ENCODE measurements at places on chromosomes 1 and 21. TPM values are rescaled to one million over a fixed set of nuclear protein-coding genes. Genes with fewer than 3 reads are reported as not detected.
A peak's percentile ranks its signal among the peaks of the same experiment; 100 is the strongest.

- H3K4me3 ChIP-seq = no peak overlapping the region
- peaks cover 10% of the 10 kb centered on the region for H3K4me1 ChIP-seq
- no peaks in the 10 kb centered on the region for H3K36me3 ChIP-seq
- H3K27me3 ChIP-seq = peaks cover 30% of the 10 kb centered on the region
Measured at GRCh38 chr1:3009021-3009420, 12.2 kb upstream of the ACTRT2 start.

- H3K36me3 ChIP-seq = no peaks in the 10 kb centered on the region
- peaks cover 40% of the 10 kb centered on the region for H3K4me1 ChIP-seq
- DNase-seq = peak; percentile 85
- no peak overlapping the region for H3K27ac ChIP-seq
- H3K27me3 ChIP-seq = no peaks in the 10 kb centered on the region
Measured at GRCh38 chr1:205528887-205529825, 24.7 kb downstream of the CDK18 start.

GRCh38 chr1:235866205-235866912, at the start of gene LYST:
LYST (minus strand) TSS chr1:235866906; CDS start chr1:235830417, 36,489 bp downstream.
- no peaks in the 10 kb centered on the region for H3K36me3 ChIP-seq
- H3K27me3 ChIP-seq = no peaks in the 10 kb centered on the region
- peak within 1 kb of the TSS; percentile 89 for H3K27ac ChIP-seq
- H3K4me3 ChIP-seq = peak within 1 kb of the TSS; percentile 90
- DNase-seq = peak; percentile 31

GRCh38 chr1:221530791-221531190, 211.1 kb downstream of the DUSP10 start:
- H3K27me3 ChIP-seq = peaks cover 13% of the 10 kb centered on the region
- H3K4me3 ChIP-seq = no peak overlapping the region
- H3K27ac ChIP-seq = no peak overlapping the region
- no peaks in the 10 kb centered on the region for H3K4me1 ChIP-seq

DNA sequence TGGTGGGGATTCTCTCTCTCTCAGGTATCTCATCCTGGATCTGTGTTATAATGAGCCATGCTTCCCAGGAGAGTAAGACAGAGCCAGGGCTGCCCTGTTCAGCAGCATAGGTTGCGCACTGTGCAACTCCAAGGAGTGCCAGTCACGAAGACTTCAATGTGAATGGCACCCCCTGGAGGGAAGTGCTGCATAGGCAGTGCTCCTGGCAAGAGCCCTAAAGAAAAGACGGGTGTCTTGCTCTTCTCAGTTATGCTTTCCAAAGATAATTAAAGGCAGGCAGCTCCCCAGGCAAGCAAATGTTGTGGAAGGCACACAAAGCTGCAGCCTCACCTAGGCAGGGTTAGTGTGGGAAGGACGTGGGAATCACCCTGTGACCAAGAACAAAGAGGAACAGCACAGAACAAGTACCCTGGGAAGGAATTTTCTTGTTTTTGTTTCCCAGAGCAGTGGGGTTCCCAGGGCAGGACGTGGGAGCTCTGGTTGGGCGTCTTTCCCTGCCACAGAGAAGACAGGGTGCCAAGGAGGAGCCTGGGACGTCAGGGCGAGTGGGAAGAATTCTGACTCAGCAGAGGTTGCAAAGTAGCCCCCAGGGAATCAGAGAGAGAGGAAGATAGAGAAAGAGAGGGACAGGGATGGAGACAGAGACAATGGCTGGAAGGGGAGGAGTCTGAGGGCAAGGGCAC, 120.9 kb downstream of the KCNN3 start:
- H3K4me3 ChIP-seq = no peak overlapping the region
- DNase-seq = no peak
- no peaks in the 10 kb centered on the region for H3K27me3 ChIP-seq
- no peaks in the 10 kb centered on the region for H3K36me3 ChIP-seq
- no peaks in the 10 kb centered on the region for H3K4me1 ChIP-seq

GRCh38 chr1:1373815-1374588, 1.0 kb downstream of the AURKAIP1 start:
- no peak for DNase-seq
- no peaks in the 10 kb centered on the region for H3K27me3 ChIP-seq
- H3K36me3 ChIP-seq = no peaks in the 10 kb centered on the region
- peaks cover 32% of the 10 kb centered on the region for H3K4me1 ChIP-seq
- peak overlapping the region; percentile 80 for H3K4me3 ChIP-seq

GRCh38 chr1:93029317-93029716, 49.8 kb upstream of the MTF2 start:
- H3K4me3 ChIP-seq = no peak overlapping the region
- no peaks in the 10 kb centered on the region for H3K36me3 ChIP-seq
- H3K27me3 ChIP-seq = no peaks in the 10 kb centered on the region
- no peak overlapping the region for H3K27ac ChIP-seq
- no peak for DNase-seq

- H3K36me3 ChIP-seq = no peaks in the 10 kb centered on the region
- no peaks in the 10 kb centered on the region for H3K27me3 ChIP-seq
- no peak overlapping the region for H3K27ac ChIP-seq
- H3K4me3 ChIP-seq = no peak overlapping the region
- no peak for DNase-seq
Measured at GRCh38 chr21:14585122-14585521, 39.0 kb upstream of the SAMSN1 start.

DNA sequence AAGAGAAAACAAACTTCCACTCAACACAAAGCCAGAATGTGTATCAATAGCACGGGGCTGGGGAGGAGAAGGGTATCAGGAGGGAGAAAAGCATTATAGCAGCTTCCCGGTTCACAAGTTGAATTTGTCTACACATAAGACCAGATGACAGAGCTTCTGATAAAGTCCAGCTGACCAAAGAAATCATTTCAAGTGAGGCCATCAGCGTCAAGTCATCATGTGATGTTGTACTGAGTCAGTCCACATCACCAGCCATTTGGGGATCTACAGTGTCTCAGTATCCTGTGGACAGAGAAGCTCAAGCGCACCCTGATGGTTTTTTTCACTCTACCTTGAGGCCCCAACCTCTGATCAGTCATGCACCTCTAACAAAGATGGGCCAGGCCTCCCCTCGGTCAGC, 33.0 kb downstream of the SETD4 start:
- no peaks in the 10 kb centered on the region for H3K27me3 ChIP-seq
- no peak for DNase-seq
- H3K27ac ChIP-seq = no peak overlapping the region
- no peak overlapping the region for H3K4me3 ChIP-seq
- peaks cover 3% of the 10 kb centered on the region for H3K4me1 ChIP-seq

GRCh38 chr1:13701271-13701640, 1.3 kb downstream of the PRDM2 start:
- H3K4me3 ChIP-seq = peak overlapping the region; percentile 84
- H3K36me3 ChIP-seq = no peaks in the 10 kb centered on the region
- no peak overlapping the region for H3K27ac ChIP-seq
- no peaks in the 10 kb centered on the region for H3K27me3 ChIP-seq

- H3K27me3 ChIP-seq = no peaks in the 10 kb centered on the region
- no peaks in the 10 kb centered on the region for H3K4me1 ChIP-seq
- H3K4me3 ChIP-seq = no peak overlapping the region
- H3K27ac ChIP-seq = no peak overlapping the region
- no peak for DNase-seq
- no peaks in the 10 kb centered on the region for H3K36me3 ChIP-seq
Measured at GRCh38 chr21:27379354-27379753, 412.5 kb upstream of the ADAMTS5 start.

- DNase-seq = no peak
- H3K4me1 ChIP-seq = no peaks in the 10 kb centered on the region
- H3K27me3 ChIP-seq = no peaks in the 10 kb centered on the region
- H3K36me3 ChIP-seq = no peaks in the 10 kb centered on the region
Measured at GRCh38 chr21:20377250-20377649, 621.0 kb upstream of the NCAM2 start.

- H3K27ac ChIP-seq = no peak overlapping the region
- no peak for DNase-seq
- H3K4me3 ChIP-seq = no peak overlapping the region
- H3K27me3 ChIP-seq = peaks cover 53% of the 10 kb centered on the region
- no peaks in the 10 kb centered on the region for H3K4me1 ChIP-seq
- no peaks in the 10 kb centered on the region for H3K36me3 ChIP-seq
Measured at GRCh38 chr21:37829447-37829846, 86.8 kb downstream of the KCNJ6 start.

DNA sequence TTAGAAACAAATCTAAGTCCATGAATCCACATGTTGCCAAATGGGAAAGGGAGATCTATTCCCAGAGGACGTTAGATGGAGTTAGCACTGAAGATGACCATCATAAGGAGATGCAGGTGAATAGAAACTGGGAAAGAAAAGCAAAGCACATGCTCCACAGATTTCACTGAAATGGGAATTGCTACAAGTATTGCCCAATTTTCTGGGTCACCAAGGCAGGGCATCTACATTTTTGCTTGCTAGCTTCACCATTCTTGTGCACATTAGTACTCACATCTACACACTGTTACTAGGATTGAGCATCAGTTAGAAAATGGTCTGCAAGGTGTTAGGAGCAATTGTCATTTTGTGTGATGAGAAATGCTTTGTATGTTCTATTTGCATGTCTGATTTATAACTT, 99.1 kb downstream of the JAK1 start:
- H3K4me3 ChIP-seq = no peak overlapping the region
- no peaks in the 10 kb centered on the region for H3K36me3 ChIP-seq
- H3K27ac ChIP-seq = no peak overlapping the region
- peaks cover 12% of the 10 kb centered on the region for H3K4me1 ChIP-seq
- no peaks in the 10 kb centered on the region for H3K27me3 ChIP-seq
- DNase-seq = no peak

DNA sequence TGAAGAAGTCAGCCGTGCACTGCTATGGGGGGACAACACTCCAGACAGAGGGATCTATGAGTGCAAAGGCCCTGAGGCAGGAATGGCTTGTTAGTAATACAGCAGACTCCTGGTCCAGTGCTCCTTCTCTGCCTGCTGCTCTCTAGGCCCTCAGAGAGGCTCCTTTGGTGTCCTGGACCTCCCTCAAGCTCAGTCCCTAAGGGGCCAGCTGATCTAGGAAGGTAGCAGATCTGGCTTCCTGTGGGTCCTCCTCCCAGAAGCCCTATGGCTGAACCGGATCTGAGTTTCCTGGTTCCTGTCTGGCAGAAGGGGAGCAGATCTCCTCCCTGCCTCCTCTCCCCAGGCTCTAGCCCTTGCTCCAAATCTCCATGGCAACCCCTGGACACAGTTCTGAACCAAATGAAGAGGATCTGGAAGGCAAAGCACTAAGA, at the start of gene LDLRAD2:
TSS of gene LDLRAD2 (plus strand) at position 391 of the 431 bp plus-strand sequence. CDS start 187 bp downstream, outside the sequence.
- no peak for DNase-seq
- H3K27me3 ChIP-seq = peaks cover 17% of the 10 kb centered on the region
- H3K27ac ChIP-seq = no peak within 1 kb of the TSS

DNA sequence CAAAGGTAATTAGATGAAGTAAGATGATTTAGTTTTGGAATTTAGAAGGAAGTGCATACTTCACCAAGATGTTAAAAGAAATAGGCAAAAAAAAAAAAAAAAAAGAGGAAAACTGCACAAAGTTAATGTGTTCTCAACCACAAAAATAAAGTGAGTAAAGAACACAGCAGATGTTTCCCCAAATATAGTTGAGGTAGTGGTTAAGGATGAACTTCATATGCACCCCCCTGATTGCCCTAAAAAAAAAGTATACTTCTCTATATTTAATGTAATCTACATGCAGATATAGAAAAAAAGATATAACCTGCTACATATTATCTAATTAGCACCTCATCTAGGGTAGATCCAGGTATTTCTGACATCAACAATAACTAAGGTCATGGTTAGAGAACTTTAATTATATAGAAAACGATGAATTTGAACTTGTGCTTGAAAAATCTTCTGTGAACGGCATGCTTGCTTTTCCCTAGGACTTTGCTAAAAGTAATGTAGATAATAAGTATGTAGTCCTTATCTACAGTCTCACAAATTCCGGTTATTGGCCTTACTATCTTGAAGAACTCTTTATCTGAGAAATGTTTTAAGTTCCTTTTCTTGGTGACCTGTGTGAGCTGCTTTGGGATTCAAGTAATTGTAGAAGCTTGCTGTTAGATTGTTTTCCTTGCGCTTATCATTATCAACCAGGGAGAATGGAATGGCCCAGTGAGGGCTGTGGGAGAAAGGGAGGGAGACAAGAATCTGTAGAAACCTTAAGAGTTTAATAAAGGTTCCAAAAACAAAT, 70.1 kb upstream of the LRRC7 start:
- no peak overlapping the region for H3K27ac ChIP-seq
- H3K4me3 ChIP-seq = no peak overlapping the region
- no peaks in the 10 kb centered on the region for H3K27me3 ChIP-seq
- H3K36me3 ChIP-seq = no peaks in the 10 kb centered on the region

- H3K4me3 ChIP-seq = no peak overlapping the region
- no peaks in the 10 kb centered on the region for H3K4me1 ChIP-seq
- peaks cover 41% of the 10 kb centered on the region for H3K27me3 ChIP-seq
- no peak overlapping the region for H3K27ac ChIP-seq
- H3K36me3 ChIP-seq = no peaks in the 10 kb centered on the region
Measured at GRCh38 chr1:152086760-152087159, 2.1 kb downstream of the TCHHL1 start.

- no peaks in the 10 kb centered on the region for H3K4me1 ChIP-seq
- H3K27ac ChIP-seq = no peak overlapping the region
- H3K27me3 ChIP-seq = no peaks in the 10 kb centered on the region
- H3K4me3 ChIP-seq = no peak overlapping the region
- H3K36me3 ChIP-seq = no peaks in the 10 kb centered on the region
Measured at GRCh38 chr1:223243441-223244050, 100.5 kb upstream of the TLR5 start.

DNA sequence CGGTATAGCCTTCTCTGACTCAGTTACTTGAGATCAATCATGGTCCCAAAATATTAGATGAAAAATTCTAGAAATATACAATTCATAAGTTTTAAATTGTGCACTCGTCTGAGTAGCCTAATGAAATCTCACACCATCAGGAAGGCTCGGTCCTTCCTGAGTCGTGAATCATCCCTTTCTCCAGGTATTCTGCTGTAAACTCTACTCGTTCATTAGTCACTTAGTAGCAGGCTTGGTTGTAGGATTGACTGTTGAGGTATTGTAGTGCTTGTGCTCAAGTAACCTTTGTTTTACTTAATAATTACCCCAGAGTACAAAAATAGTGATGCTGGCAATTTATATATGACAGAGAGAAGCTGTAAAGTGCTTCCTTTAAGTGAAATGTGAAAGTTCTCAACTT, 238.7 kb downstream of the OLFM3 start:
- no peaks in the 10 kb centered on the region for H3K4me1 ChIP-seq
- no peaks in the 10 kb centered on the region for H3K36me3 ChIP-seq
- H3K27me3 ChIP-seq = no peaks in the 10 kb centered on the region
- H3K27ac ChIP-seq = no peak overlapping the region
- no peak overlapping the region for H3K4me3 ChIP-seq

GRCh38 chr1:162660574-162660973, 28.3 kb downstream of the DDR2 start:
- H3K4me1 ChIP-seq = peaks cover 13% of the 10 kb centered on the region
- no peaks in the 10 kb centered on the region for H3K27me3 ChIP-seq
- no peak for DNase-seq
- H3K4me3 ChIP-seq = no peak overlapping the region

- H3K27ac ChIP-seq = peak overlapping the region; percentile 78
- no peaks in the 10 kb centered on the region for H3K27me3 ChIP-seq
- H3K36me3 ChIP-seq = no peaks in the 10 kb centered on the region
- peak; percentile 38 for DNase-seq
Measured at GRCh38 chr1:203289281-203289981, 15.9 kb upstream of the BTG2 start.

LCE1D gene
- not detected for polyA plus RNA-seq

GPA33 gene
- 0.16 TPM for polyA plus RNA-seq

NID1 gene
- polyA plus RNA-seq = 68.9 TPM

SH2D2A gene
- polyA plus RNA-seq = 1.0 TPM

ITLN2 gene
- 0.22 TPM for polyA plus RNA-seq

SPOCD1 gene
- not detected for polyA plus RNA-seq

RAB13 gene
- polyA plus RNA-seq = 89.9 TPM
